Effector memory CD8-positive, alpha-beta T cell (primary cell): ENCODE measurements at places on chromosomes 1 and 21.

GRCh38 chr1:221263831-221264767, 384.9 kb downstream of the HLX start:
- peak; percentile 2 for DNase-seq

GRCh38 chr1:12629985-12630760, 12.2 kb upstream of the DHRS3 start:
- DNase-seq, result no peak

DNA sequence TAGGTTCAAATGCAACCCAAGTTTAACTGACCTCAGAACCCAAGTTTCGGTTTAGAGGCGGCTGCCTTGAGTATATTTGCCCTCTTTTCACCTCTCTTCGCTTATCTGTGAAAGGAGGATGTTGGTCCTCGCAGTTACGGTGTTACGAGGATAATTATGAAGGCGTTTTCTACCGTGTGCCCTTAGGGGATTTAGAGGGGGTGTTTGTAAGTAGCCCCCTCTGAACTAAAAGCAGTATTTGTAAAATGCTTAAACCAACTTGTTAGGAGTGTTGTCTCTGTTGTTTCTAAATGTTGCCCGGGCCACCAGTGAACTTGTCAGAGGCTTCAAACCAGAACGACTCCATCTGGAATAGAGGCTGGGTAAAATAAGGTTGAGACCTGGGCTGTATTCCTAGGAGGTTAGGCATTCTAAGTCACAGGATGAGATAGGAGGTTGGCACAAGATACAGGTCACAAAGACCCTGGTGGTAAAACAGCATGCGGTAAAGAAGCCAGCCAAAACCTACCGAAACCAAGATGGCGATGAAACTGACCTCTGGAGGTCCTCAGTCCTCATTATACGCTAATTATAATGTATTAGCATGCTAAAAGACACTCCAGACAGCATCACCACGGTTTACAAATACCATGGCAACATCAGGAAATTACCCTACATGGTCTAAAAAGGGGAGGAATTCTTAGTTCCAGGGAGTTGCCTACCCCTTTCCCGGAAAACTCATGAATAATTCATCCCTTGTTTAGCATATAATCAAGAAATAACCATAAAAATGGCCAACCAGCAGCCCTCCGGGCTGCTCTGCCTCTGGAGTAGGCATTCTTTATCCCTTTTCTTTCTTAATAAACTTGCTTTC, 1.0 kb upstream of the PSRC1 start:
- no peak for DNase-seq

DNA sequence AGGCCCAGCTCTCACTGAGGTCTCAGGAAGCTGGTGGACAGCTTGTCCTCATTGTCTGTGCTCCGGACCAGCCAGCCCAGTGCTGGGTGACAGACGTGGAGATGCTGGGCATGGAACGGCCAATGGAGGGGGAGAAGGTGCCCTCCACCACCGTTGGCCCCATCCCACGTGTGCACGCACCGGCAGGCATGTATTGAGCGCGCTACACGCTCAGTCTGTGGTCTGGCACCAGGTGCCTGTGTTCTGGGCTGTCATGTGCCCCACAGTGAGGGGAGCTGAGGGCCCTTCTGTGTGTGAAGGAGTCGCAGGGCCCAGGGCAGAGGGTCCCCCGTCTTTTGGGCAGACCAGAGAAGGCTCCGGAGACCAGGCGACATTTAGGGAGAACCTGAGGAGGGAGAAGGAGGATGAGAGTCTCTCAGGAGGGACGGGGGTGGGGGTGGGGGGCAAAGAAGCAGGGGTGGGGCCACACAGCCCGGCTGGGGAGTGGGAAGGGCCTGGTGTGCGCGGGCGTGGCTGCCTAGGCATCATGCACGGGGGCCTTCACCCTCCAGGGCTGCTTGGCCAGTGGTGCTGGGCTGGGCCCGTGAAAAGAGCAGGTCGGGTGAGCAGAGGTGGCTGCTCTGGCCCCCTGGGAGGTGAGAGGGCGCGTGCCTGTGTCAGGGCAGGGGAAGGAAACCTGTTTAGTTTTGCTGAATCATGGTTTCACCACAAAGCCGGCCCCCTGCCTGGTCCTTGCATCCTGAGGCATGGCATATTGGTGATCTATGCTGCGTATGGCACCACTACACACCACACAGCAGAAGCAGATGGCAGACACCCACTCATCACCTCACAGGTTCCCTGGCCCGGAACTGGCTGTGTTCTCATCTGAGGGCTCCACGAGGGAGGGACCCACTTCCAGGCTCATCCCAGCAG, 86.7 kb upstream of the TTC34 start:
- DNase-seq, result no peak

DNA sequence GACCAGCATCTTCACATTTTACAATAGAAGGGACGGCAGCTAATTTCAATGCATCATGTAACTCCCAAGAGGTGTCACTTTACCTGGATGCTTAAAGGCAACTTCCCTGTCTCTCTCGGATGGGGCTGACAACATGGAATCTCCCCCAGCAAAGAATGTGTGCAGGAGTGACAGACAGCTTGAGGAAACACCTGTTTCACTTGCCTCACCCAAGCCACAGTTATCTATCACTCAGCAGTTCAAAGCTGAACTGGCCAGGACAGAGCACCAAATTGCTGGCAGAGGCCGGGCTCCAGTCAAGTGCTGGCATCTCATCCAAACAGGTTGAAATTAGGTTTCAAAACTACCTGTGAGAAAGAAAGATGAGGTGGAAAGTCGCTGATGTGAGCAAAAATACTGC, 538.0 kb upstream of the PLXNA2 start:
- DNase-seq, result no peak

- DNase-seq, result no peak
Measured at GRCh38 chr1:66000033-66000637, 207.4 kb downstream of the PDE4B start.

- DNase-seq, result no peak
Measured at GRCh38 chr1:1625824-1626206, 6.2 kb upstream of the MMP23B start.

DNA sequence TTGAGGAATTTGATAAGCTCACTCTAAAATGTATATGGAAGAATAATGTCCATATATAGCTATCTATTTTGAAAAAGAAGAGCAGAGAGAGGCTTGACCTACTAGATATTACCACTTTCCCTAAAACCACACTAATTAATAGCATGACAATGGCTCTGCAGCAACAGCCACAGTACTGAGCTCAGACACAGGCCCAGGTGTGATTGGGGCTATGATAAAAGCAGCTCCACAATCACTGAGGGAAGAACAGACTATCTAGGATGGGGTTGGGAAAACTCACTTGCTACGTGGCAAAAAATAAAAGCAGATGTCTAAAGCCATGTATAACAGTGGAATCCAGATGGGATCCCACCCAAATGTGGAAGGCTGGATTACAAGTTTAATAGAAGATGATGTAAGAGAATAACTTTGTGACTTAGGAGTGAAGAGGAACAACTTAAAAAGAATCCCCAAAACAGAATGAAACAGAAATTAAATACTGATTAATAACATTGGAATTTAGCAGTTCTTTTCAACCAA, 80.8 kb upstream of the RAB4A start:
- DNase-seq, result no peak

- DNase-seq, result no peak
Measured at GRCh38 chr1:11175461-11175860, 13.7 kb upstream of the ANGPTL7 start.

DNA sequence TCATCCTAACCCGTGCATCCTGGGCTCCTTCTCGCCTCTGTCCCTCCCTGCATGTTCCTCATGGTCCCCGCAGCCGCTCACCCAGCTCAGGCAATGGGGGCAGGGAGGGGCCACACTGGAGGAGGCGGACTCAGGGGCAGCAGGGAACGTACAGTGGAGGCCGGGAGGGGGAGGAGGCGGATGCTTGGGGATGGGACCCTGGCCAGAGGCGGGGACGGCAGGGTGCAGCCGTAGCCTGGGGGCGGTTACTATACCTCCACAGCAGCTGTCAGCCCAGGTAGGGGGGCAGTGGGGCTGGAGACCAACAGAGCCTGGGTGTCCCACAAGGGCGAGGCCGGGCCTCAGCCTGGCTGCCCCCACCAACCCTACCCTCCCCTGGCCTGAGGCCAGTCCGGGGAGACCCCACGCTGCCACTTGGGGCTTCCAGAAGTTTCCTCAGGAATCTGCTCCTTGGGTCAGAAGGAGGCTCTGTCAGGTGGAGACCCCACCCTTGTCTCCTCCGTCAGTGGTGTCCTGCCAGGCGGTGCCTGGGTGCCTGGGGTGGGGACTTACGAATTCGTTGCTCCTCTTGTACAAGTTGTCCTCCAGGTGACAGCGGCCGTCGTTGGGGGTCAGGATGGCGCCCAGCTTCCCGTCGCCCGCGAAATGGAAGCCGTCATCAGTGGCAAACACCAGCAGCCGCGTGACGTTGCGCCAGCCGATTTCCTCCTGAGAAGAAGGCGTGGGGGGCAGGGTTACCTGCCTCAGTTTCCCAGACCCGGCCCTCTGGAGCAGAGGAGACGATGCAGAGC, 20.7 kb downstream of the ITGB2 start:
- no peak for DNase-seq

DNA sequence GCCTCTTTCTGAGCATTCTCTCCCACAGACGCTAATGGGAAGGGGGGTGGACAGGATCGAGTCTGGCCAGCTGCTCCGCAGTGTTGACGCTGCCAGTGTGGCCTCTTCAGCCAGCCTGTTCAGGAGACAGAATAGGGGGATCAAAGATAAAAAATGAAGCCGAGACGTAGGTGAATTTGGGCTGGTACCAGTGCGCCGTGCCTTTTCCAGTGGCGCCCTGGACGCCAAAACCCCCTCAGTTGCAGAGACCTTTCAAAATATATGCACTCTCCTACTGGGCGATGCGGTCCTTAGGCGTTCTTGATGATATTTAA, 1.1 kb downstream of the TTC3 start:
- DNase-seq, result no peak

- no peak for DNase-seq
Measured at GRCh38 chr1:169860187-169860586, 33.5 kb downstream of the SCYL3 start.

DNA sequence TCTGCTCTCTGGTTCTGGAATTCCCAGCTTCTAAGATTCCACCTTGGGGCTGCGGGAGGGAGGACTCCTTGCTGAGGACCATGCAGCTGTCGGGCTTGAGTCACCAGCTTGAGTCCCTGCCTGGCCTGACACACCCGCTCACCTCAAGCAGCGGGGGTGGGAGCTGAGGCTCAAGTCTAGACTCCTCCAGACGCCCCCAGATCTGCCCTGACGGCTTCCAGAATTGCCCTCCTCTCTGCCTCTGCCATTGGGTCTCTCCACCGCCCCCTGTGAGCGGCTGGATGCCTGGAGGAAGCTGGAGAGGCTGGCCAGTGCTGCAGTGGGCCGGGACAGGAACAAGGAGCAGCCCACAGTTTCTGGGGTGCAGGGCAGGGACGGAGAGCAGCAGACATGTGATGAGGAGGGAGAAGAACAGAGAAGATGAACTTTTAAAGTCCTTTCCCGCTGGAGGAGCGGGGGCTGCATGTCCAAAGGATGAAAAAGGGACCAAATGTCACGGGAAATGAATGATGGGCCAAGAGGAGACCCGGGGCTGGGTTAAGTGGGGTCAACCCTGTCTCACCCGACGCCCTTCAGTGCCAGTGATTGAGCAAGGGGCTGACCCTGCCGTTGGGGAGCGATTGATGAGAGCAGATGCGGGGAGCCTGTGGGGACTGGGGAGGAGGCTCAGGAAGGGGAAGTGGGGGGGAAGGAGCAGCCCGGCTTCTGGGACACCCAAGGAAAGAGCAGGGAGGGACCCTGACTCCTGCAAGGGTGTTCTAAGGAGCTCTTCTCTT, 13.5 kb downstream of the CRABP2 start:
- DNase-seq, result no peak

- no peak for DNase-seq
Measured at GRCh38 chr1:235951661-235952060, 85.0 kb upstream of the LYST start.

DNA sequence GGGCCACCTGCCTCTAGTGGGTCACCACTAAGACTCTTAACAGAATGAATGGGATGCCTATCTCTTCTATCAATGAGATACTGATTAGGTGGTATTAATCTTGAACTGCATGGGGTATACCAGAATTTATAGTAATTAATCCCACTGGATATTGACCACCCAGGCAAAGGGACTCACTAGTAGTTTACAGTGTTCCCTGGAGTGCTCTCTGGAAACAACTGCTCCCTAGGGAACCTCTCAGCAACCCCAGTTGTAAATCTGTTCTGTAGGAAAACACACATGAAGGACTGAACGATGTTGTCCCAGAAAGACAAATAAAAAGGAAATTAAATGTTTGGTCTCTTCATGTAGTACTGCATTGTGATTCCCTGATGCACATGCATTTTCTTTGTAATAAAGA, 430.5 kb downstream of the HLX start:
- DNase-seq, result no peak

GRCh38 chr21:42471206-42471605, 24.8 kb downstream of the RSPH1 start:
- no peak for DNase-seq

GRCh38 chr1:225694151-225694603, 41.3 kb upstream of the ENAH start:
- no peak for DNase-seq

GRCh38 chr1:58005212-58005611, 541.3 kb downstream of the OMA1 start:
- no peak for DNase-seq

- DNase-seq, result no peak
Measured at GRCh38 chr21:26127918-26128317, 42.7 kb downstream of the APP start.

GRCh38 chr21:46569081-46569480, 35.8 kb downstream of the S100B start:
- no peak for DNase-seq

GRCh38 chr1:27099587-27100334, 55.2 kb downstream of the SLC9A1 start:
- DNase-seq, result no peak

GRCh38 chr21:46457801-46458314, 833 bp upstream of the DIP2A start:
- DNase-seq, result no peak

DNA sequence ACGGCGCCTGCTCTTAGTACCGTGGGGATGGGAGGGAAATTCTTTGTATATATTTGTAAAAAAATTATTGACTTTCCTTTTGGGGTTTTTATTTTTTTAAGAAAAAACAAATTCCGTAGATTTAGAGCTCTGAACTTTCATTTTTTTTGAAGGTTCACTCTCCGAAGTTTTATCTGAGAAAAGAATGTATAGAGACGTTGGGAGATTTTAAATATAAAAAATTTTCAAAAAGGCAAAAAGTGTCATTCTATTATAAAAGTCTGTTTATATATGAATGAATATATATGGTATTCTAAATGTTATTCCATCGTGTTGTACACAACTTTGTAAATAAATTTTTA, 2.4 kb downstream of the FOXD3 start:
- no peak for DNase-seq

GRCh38 chr1:20166051-20166450, 19.8 kb upstream of the UBXN10 start:
- no peak for DNase-seq

GRCh38 chr1:25897754-25898153, 8.5 kb downstream of the STMN1 start:
- DNase-seq, result no peak

DNA sequence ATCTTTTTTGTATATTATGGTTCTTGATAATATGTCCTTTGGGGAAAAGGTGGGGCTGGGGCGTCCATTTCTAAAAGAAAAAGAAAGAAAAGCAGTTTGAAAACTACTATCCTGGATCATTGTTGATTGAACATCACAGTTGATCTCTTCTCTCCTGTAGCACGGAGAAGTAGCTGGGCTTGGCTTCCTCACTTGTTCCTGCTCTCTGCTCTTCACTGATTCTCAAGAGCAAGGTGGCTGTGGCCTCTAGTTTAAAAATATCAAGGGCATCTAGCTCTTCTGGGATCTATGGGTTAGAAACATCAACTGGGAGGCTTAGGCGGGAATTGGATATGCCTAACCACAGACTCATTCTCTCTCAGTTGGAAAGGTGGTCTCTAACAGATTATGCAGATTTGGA, 38.1 kb upstream of the EPHA8 start:
- DNase-seq, result no peak
